ENCODE measurements at places on chromosomes 2 and 18. TPM values are rescaled to one million over a fixed set of nuclear protein-coding genes. Genes with fewer than 3 reads are reported as not detected.

Gene CHST9
- 2.5 TPM for total RNA-seq

Gene INHBB
- 7.2 TPM for total RNA-seq

Gene CNGA3
- 6.3 TPM for total RNA-seq

Gene NT5DC4
- total RNA-seq, result not detected

Gene MRO
- total RNA-seq, result 0.31 TPM

Gene DOK1
- 3.8 TPM for total RNA-seq

Gene PSMA8
- not detected for total RNA-seq

Gene EMX1
- total RNA-seq, result 27.9 TPM

Gene LTBP1
- 42.3 TPM for total RNA-seq

Gene ARHGAP25
- 1.3 TPM for total RNA-seq

Gene ERFE
- total RNA-seq, result 1.3 TPM

Gene OSR1
- total RNA-seq, result 0.31 TPM

Gene DYNAP
- total RNA-seq, result not detected

Measured in parietal lobe (tissue), 2 donors.